HuH-7.5 (cell line): ENCODE measurements at places on chromosomes 1 and 21.
A peak's percentile ranks its signal among the peaks of the same experiment; 100 is the strongest.

- DNase-seq = no peak
Observed at GRCh38 chr1:209569455-209570207, 13.9 kb upstream of the CAMK1G start.

GRCh38 chr1:173347282-173347818, 129.8 kb upstream of the PRDX6 start:
- no peak for DNase-seq

DNA sequence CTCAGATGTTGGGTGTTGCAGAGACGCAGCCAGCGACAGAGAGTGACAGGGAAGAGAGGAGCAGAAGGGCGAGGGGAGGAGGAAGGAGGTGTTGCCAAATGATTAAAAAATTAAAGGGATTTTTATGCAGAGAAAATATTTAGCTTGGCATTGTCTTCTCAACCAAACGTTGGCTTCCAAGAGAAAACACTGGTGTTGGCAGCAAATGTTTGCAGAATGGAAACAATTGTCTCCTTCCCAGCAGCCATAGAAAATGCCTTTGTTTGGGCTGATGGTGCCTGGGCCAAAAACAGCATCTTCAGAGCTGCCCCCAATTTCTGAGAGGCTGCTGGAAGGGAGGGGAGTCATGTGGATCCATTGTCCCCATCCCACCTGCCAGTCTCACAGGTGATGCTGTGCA, 29.7 kb upstream of the GRIK3 start:
- no peak for DNase-seq

DNA sequence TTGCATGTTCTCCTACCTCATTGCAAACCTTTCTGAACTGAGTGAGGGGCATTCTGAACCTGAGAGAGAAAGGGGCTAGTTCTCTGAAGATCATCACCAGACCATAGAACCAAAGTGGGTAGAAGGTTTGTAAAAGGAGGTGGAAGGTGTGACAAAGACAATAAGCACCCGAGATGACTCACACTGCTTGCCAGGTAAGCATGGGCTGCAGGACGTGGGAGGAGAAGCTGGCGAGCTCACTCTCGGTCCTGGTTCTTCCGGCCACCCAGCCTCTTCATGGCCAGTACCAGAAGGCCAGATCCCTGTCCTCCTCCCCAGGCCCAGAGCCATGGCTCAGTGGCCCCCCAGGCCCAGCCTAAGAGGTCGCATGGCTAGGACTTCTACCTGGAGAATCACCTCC, 128.3 kb downstream of the TMEM53 start:
- DNase-seq = no peak

GRCh38 chr1:232579466-232579865, 50.5 kb downstream of the SIPA1L2 start:
- no peak for DNase-seq

DNA sequence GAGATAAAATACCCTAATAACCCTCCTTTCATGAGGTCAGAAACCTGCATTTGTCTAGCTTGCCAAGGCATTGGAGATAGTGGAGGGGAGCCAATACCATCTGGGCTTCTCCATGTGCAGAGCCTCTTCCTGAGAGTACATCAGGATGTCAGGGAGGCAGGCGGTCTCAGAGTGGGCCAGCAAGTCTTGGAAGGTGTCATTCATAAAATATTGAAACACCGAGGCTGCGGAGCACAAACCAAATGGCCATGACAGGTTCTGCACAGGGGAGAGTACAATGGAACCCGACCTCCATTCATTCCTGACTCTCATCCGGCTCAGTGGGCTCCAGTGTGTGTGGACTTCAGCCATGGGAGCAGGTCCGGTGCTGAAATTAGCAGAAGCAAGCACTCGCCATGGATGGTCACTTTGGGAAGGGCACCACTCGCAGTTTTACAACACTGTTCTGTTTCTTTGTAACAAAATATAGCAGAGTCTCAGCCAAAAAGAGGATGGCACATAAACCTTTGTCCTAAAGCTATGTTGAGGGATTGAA, 446.6 kb downstream of the SIPA1L2 start:
- DNase-seq = no peak

DNA sequence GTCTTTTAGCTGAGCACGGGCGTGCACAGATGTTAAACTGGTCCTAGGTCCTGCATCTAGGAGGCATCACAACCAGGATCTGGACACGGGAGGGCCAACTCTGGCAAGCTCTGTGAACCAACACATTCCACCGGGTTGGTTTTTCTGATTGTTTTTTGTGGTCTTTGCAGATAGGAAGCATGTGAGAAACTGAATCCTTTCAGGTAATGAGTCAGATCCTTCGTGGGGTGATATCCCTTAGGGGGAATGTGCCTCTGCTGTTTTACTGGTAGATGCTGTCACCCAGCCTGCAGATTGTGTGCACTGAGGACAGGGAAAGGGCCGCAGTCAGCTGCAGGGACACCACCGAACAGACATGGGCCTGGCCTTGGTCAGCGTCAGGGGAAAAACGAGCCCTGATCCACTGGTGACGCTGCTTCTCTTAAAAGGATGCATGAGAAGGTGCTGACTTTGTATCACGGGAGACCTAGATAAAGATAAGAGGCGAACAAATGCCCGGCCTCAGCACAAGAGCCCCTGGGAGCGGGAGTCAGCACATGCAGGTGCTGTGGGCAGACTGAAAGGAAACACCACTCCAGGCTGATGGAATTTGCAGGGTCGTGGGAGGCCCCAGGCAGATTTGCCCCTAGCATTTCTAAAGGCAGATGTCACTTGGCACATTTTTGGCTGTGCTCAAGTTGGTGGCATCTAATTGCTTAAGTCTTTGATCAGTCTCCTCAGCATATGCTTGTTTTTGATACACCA, 51.1 kb downstream of the DOP1B start:
- no peak for DNase-seq

DNA sequence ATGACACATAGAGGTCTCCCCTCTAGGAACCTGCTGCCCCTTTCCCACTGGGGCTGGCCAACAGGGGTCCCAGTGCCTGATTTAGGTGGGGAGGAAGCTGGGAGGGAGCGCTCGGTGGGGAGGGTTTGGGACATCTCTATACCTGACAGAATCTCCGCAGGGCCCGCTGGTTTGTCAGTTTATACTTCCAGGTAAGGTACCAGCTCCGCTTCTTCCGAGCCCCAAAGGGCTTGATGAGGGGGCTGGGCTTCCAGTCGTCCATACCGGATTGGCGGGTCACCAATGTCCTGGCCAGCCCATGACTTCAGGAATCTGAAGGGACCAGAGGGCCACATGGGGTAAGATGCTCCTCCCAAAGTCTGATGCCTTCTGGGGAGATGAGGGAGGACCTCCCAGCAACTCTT, 672 bp downstream of the POMGNT1 start:
- no peak for DNase-seq

- no peak for DNase-seq
Observed at GRCh38 chr1:193841857-193842256, 655.4 kb upstream of the B3GALT2 start.

GRCh38 chr1:38027201-38028104, 14.9 kb downstream of the UTP11 start:
- no peak for DNase-seq

DNA sequence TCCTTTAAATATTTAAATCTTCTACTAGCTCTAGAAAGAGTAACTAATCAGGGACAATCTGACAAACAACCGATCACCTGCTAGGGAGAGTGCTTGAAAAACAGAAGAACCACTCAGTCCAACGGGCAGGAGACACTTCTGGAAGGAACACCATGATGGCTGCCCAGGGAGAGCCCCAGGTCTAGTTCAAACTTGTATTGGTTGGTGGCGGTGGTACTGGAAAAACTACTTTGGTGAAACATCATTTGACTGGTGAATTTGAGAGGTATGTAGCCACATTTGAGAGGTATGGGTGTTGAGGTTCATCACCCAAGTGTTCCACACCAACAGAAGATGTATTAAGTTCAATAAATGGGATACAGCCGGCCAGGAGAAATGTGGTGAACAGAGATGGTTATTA, 4.8 kb upstream of the WDR47 start:
- no peak for DNase-seq

- no peak for DNase-seq
Observed at GRCh38 chr1:45815667-45816458, 12.5 kb downstream of the MAST2 start.

GRCh38 chr21:41315726-41316125, 875 bp upstream of the FAM3B start:
- DNase-seq = no peak

DNA sequence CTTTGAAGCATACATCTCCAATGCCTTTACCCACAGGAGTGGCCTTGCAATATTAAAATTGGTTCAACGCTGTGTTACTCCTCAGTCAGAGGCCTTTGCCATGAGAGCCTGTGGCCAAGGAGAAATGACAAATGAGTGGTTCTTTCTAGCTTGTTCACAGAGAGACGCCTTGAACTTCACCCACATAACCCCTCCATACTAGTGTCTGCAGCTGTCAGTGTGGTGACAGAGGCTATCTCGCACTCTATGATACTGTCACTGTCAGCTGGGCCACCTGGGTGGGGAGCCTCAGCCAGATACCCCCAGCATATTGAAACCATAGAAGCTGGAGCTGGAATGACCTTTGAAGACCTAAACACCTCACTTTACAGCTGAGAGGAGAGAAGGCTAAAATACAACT, 57.4 kb upstream of the LBR start:
- DNase-seq = no peak

- no peak for DNase-seq
Observed at GRCh38 chr1:147851149-147851548, 51.4 kb upstream of the GJA8 start.

- DNase-seq = peak; percentile 11
Observed at GRCh38 chr1:100187912-100188311, 9.9 kb upstream of the LRRC39 start.

DNA sequence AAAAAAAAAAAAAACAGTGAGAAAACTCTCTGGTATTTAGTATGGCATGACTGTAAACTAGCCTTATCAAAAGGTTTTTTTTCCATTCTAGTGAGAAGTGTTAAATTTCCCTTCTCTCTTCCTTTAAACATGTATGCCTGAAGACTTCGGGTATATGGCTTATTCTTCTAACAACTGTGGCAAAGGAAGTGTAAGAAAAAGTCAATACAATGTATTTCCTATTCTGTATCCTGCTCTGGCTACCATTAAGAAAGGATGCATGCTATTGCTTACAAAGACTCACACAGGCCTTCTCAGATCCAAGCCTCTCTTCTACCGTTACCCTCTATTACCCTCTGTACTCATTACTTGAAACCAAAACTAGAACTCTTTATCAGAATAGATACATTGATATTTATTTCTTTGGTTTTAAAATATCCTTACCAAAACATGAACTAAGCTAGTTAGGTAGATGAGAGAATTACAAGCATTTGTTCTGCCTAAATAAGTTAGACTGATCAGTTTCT, 8.4 kb downstream of the CEPT1 start:
- DNase-seq = no peak

GRCh38 chr1:171422511-171422910, 62.8 kb upstream of the PRRC2C start:
- DNase-seq = no peak
